Epithelial cell of prostate (primary cell): ENCODE measurements at places on chromosomes 12 and 14.
A peak's percentile ranks its signal among the peaks of the same experiment; 100 is the strongest.

DNA sequence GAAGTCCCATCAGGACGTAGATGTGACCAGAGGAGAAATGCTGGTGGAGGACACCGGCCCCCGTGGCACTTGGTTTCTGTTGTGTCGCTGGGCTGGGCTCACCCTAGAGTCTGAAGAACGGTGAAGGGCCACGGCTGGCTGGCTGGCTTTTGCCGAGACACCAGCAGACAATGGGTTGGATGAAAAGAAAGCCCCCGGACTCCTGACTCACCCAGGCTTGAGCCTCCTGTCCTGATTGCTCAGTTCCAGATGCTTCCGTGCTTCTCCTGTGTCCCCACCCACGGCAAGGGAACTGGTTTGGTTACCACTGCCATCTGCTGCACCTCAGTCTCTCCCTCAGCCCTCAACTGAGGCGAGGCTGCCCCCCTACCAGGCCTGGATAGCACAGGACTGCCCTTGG, 10.4 kb upstream of the ENDOU start:
- no peak for DNase-seq

- DNase-seq: no peak
Measured at GRCh38 chr12:44465139-44465538, 411.0 kb downstream of the NELL2 start.

DNA sequence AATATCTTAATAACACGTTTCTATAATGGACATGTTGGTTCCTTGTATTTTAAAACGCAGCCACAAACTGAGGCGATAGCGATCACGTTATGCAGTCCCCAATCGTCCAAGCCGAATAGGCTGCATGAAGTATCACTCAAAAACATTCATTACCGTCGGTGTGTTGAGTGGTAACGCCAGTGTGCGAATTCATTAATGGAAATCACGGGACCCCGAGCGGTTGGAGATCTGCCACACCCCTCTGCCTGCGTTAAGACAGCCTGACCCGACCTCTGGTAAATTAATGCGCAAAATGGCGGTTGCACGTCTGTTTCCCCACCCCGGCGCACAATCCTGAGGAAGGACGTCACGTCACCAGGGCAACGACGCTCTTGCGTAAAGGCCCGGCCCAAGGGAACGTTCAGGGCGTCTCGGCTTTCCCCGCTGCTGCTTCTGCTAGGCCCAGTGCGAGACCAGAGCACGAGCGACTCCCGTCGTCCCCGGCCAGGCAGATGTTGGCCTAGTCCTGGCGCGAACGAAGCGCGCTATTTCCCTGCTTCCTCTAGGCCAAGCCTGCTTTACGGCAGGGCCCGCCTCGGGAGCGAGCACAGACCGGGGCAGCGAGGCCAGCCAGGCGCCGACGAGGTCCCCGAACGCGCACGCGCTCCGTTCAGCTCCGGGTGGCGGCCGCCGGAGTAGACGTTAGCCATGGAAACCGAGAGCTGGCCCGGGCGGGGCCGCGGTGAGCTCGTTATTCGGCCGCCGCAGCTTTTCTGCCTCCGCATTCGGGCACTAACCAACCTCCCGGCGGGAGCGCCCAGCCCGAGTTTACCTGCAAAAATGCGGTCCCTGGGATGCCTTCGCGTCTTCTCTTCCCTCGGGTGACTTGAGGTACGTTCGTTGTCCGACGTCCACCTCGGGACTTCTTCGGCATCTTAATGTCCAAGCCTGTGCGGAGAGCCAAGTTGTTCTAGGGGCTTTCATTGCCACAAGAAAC, at the start of gene PCNX4:
Gene PCNX4, plus strand, starts transcription at position 374 of the 976 bp plus-strand sequence. CDS start 15,716 bp downstream, outside the sequence.
- peak; percentile 92 for DNase-seq

DNA sequence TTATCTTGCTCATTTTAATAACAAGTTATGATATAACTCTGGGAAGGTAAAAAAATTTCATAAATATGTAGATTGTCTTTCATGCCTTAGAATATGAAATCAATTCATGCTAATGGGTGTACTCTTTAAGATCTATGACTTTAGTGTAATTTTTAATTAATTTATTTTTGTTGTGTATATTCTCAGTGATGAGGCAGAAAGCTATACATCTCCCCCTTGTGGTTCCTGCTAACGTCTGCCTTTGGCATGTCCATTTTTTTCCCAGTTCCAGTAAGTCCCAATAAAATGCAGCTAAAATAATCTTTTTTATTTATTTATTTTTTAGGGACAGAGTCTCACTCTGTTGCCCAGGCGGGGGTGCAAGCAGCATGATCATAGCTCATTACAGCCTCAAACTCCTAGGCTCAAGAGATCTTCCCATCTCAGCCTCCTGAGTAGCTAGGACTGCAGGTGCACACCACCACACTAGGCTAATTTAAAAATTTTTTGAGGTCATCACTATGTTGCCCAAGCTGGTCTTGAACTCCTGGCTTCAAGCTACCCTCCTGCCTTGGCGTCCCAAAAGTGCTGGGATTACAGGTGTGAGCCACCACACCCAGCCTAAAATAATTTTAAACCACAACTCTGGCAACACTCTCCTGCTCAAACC, 3.3 kb upstream of the CHURC1 start:
- no peak for DNase-seq

DNA sequence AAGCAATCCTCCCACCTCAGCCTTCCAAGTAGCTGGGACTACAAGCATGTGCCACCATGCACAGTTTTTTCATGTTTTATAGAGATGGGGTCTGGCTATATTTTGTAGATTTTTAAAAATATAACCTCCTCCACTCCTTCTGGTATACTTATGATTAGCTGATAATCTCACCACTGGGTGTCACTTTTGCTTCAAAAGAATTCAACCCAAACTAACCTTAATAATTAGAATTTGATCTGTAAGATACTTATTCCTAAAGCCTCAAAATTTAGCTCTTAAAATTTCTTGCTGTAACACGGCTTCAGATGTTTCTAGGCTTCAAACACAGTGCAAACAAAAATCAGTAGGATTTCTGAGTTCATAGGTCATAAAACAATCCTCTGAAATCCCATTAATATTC, 130.3 kb downstream of the CEP83 start:
- DNase-seq: no peak

- no peak for DNase-seq
Measured at GRCh38 chr14:65866448-65866847, 453.9 kb downstream of the FUT8 start.

DNA sequence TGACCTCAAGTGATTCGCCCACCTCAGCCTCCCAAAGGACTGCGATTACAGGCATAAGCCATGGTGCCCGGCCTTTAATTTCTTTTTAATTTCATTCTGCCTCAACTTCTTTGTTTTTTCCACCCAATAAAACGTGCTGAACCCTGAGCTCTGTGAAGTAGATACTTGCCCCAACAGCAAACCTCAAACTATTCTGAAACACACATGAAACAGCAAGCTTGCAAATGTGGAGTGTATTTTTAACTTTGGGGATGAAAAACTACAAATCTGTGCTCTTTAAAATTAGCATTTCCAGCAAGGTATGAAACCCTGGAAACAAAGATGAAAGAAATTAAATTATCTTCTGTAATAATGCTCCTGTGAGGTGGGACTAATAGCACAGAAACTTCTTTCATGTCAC, 246.6 kb downstream of the ANO6 start:
- no peak for DNase-seq

DNA sequence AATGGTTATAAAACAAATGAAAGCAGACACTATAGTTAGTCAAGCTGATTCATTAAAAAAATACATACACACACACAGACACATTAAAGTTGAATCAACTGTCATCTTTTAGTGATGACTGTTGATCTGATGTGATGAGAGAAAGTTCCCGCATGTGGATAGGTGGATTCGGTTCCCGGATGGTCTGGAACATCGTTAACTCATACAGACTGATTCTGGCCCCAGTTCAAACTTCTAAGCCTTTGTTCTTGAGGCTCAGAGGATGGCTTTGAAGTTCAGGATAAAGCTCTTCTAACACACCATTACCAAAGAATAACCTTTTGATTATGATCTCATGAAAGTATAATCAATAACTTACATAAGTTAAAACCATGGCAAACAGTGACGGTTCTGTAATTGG, 27.5 kb downstream of the WIF1 start:
- no peak for DNase-seq

- no peak for DNase-seq
Measured at GRCh38 chr12:120498870-120499515, 3.1 kb downstream of the DYNLL1 start.

DNA sequence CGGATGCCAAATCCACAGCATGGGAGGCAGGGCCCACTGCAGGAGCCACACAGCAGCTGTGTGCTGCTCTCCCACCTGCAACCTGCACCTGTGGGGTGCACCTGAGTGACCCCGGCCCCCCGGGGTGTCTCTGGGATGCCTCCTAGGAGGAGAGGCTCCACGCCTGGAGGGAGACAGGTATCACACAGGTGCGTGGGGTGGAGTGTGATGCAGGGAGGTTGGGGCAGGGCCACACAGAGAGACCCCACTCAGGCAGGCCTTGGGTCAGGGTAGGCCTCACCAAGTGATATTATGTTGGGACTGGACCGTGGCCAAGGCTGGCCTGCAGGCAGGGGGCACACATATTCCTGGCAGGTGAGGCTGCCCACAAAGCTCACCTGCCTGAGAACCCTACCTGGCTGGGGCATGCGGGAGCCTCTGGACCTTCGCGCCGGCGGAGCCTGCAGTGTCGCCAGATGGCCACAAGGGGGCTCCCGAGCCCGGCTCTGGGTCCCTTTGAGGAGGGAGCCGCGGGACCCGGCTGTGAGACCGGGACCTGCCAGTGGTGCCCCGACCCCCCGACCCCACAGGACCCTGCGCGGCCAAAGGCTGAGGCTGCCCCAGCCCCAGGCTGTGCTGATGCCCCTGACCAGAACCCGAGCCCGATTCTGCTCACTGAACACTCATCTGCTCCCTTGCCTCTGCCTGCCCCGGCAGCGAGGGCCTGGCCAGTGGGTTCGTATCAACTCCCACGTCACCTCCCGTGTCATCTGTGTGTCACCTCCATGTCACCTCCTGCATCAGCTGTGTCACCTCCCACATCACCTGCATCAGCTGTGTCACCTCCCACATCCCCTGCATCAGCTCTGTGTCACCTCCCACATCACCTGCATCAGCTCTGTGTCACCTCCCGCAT, 11.4 kb downstream of the TMEM121 start:
- DNase-seq: no peak

DNA sequence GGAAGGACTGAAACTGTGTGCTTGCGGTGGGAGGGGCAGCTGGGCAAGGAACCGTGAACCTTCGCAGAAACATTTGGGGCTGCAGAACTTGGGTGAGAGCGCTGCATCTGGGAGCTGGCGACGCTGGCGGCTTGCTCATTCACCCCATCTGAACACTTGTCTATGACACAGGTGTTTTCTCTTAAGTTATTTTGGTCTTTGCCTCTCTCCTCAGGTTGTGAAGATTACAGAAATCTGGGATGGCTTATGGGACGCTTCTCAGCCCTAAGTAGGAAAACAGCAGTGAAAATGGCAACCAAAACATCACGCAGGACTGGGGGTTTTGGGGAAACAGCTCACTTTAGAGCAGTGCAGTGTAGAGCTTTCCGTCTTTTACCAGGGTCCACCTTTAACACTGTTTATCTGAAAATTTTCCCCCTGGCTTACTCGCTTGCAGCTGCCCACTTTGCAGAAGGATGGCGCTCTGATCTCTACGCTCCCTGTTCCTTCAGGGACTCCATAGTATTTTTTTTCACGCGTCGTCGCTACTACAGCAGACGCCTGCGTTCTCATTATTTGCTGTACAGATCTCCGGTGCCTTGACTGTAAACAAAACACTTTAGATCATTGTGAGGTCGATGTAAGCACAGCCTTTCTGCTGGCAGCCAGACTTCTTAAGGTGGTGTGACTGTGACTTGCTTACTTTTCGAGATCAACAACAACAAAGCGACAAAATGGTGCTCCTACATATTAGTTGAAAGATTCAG, 2.7 kb upstream of the CDKN1B start:
- DNase-seq: no peak

DNA sequence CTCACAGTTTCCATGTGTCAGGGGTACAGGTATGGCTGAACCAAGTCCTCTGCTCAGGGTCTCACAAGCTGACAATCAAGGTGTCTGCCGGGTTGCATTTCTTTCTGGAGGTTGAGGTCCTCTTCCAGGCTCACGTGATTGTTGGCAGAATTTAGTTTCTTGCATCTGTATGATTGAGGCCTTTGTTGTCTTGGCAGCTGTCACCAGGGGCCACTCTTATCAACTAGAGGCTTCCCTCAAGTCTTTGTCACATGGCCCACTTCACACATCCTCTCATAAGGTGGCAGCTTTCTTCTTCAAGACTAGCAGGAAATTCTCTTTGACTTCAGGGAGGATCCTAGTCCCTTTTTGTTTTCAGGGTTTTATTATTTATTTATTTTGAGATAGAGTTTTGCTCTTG, 46.0 kb upstream of the FOS start:
- DNase-seq: no peak

DNA sequence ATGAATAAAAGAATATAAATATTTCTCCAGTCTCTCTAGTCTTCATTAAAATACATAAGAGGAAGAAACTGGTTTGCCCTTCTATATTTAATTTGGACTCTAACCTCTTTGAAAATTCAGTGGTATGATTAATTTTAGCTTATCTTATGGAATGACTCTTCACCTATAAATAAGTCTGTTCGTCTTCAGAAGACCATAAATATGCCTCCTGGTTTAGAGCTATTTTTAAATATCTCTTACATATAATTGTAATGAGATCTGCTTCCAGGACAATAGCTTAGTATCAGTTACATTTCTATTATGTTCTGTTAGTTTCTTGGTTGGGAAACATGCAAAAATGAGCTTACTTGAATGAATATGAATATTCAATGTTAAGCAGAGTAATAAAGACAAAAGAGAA, 257.5 kb upstream of the HMGA2 start:
- DNase-seq: no peak

DNA sequence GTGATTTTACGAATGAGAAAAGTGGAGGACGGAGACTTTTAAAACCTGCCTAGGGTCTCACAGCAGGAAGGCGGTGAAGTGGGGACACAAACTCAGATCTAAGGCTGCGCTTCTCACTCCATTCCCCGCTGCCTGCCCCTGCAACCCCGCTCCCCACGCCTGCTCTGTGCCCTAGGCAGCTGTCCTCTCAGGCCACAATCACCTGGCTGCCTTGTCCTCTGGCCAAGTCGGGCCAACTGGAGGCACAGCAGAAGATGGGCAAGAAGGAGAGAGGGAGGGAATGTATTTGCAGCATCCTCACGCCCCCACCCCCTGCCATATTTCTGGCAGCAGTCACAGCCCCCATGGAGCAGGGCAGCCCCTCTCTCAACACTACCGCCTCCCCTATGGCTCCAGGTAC, 94.9 kb downstream of the CHGA start:
- DNase-seq: no peak
